ENCODE measurements at places on chromosomes 16 and 17.

DNA sequence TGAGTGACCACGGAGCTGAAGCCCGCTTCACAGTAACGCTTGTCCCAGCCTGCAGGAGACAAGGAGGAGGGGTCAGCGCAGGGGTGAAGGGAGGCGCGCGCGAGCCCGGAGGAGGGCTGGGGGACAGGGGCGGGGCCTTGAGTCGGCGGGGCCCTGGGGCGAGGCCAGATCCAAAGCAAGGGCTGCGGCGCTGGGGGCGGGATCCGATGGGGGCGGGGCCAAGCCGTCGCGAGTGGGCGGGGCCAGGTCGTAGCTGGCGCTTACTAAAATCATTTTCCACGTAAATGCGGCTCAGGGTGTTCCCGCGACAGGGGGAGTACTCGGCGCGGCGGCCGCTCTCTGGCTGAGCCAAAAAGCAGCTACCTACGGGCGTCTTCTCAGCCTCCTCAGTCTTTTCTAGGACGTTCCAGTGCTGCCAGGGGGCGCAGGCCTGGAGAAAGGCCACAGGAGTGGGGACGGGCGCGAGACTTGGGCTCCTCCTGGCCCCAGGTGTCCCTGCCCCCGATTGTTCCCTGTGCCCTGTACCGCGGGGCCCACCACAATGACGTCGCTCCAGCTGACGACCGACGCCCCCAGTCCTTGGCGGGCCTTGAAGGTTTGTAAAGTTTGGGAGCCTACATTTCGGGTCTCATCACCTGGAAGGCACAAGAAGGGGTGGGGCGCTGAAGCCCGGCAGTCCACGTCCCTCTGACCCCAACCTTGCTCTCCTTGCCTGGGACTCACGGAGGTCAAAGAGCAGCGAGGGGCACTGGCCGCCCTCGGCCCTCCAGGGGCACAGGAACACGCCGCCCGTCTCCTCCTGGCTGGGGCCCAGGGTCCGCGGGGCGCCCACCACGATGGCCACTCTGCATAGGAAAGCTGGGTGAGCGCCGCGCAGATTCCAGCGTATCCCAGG lies 3.9 kb downstream of the ITGA2B start:
- DNase-seq, result peak; percentile 92

DNA sequence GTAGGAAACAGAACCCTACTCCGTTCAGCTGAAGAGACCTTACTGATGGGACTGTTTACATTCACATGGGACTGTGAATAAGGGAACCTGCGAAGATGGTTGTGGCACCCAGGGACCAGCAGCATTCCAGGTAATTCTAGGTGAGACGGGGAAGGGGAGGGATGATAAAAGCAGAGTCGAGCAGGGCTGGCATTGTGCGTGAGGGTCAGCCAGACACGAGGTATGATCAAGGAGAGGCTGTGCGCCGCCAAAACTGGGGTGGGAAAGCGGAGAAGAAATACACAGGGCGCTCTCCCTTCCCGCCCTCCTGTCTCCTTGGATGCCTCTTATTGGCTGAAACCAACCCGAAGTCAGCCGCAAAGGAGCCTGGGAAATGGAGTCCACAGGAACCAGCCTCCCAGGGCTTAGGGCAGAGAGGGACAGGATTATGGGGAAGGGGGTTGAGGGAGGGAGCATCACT lies 38.4 kb upstream of the CSNK2A2 start:
- peak; percentile 83 for DNase-seq

- DNase-seq, result no peak
Measured at GRCh38 chr17:81983011-81983638, 5.7 kb downstream of the ASPSCR1 start.

GRCh38 chr17:74452033-74452840 lies 14.2 kb upstream of the CD300A start:
- no peak for DNase-seq

DNA sequence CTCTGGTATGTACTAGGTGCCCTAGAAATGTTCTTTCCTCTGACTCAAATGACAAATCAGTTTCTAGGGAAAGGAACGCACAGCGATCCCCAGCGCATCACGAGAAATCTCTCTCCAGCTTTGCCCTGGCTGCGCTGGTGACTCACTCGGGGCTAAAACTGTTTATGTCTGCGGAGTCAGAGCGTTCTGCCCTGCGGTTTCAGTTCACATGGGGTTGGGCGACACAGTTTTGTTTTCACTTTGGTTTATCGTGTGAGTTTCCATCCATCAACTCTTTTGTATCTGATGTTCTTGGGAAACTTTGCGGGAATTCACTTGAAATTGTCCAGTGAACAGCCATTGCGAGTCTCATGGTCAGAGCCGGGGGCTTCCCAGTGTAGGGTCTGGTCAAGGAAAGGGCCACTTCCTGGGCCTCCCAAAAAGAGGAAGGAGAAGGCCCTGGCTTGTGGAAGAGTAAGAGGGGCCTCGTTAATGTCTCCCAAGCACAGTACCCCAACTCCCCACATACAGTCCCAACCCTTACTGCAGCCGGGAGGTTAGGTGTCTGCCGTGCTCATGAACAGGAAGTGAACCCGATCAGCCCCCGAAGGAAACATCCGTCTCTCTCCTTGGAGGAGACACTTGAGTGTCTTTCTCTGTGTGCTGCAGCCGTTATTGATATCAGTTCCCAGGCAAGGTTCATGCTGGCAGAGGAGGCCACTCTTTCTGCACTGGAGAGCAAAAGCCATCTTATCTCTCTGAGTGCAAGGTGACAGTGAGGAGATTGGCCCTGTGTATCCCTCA lies 643.2 kb downstream of the WWOX start:
- DNase-seq, result no peak

DNA sequence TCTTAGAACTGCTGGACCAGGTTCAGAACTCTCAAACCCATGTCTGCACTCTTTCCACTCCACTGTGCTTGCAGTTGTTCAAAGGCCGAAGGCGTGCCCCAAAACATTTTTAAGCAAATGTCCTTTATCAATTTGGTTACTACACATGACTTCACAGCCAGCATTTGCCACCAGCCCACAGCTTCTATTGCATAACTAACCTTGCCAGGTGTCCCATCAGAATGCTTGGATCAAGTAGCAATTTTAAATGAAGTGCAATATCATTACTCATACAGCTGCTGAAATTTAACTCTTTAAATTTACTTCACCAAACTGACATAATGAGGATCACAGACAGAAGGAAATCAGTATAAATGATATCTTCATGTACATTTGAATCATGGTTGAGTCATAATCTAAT lies 29.8 kb upstream of the HS3ST3A1 start:
- DNase-seq, result no peak

- no peak for DNase-seq
Measured at GRCh38 chr16:47358816-47359215, 102.0 kb downstream of the ITFG1 start.

DNA sequence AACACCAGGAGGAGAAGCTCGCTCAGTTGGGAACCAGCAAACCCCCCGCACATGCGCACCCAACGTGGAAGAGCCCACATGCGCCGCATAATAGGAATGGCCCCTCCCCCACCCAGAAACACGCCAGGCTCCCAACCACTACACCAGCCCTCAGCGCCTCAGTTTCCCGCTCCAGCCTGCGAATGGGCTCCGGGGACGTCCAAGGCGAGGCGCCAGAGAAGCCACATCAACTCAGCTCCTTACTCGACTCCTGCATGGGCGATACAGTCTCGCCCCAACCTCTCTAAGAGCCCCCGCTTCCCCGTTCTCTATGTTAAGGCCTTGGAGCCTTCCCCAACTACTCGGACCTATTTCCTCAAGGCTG lies 504 bp downstream of the SRSF1 start:
- DNase-seq, result peak; percentile 82

DNA sequence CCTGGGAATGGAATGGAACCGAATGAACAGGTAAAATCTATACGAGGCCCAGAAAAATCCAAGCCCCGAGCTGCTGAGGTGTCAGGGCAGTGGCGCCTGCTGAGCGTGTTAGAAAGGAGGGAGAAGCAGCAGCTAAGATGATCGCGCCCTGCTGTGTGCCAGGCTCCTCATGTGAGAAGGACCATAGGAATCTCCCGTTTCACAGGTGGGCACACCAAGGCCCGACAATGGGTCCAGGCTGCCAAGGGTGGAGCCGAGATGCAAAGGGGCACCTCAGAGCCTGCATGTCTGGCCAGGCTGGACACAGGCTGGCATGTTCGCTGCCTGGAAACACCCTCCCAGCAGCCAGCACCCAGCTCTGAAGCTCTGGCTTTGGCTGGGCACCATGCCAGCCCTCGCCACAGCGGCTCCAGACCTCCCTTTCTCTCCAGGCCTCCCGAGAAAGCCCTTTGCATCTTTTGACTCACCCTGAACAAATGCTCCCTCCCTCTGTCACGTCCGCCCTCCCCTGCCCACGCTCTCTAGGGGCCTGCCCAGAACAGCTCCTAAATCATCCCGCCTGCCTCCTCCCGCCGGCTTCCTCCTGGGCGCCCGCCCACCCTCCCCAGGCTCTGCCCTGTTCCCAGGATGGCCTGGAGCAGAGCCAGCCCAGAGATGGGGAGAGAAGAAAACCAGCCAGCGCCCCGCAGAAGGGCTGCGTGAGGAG lies 217.8 kb upstream of the GSE1 start:
- DNase-seq, result peak; percentile 99

- peak; percentile 80 for DNase-seq
Measured at GRCh38 chr17:17810084-17810894, 26.5 kb downstream of the SREBF1 start.

GRCh38 chr17:27569257-27569722 lies 61.7 kb upstream of the LGALS9 start:
- peak; percentile 48 for DNase-seq

DNA sequence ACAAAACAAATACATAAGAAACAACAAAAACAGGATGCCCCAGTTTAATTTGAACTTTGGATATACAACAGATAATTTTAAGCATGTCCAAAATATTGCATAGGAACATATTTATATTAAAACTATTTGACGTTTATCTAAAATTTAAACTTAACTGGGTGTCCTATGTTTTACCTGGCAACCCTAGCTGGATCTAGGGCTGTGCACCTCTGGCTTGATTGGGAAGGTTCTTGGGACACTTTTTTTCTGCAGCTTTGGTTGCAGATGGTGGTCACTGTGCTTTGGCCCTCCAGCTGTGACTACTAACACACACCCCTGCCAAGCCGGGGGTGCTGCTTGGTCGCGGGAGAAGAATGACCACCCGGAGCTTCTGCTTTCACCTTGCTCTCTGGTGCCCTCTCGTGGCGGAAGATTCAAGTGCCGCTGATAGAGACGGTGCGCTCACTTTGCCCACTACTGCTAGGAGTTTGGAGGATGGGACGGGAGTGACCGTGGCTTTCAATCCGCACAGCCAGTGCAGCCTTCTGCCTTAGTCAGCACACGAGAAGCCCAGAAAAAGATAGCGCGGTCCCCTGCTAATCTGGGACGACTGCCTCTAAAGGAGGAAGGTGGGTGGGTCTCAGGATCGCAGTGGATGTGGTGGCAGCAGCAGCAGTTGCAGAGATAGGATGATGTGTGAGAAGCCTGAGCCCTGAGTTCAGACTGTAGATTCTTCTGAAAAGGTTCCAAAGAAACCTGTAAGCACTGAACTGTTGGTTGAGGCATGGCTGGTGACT lies 6.7 kb downstream of the SPACA3 start:
- peak; percentile 90 for DNase-seq

GRCh38 chr16:79659344-79659743 lies 58.8 kb upstream of the MAF start:
- DNase-seq, result no peak

DNA sequence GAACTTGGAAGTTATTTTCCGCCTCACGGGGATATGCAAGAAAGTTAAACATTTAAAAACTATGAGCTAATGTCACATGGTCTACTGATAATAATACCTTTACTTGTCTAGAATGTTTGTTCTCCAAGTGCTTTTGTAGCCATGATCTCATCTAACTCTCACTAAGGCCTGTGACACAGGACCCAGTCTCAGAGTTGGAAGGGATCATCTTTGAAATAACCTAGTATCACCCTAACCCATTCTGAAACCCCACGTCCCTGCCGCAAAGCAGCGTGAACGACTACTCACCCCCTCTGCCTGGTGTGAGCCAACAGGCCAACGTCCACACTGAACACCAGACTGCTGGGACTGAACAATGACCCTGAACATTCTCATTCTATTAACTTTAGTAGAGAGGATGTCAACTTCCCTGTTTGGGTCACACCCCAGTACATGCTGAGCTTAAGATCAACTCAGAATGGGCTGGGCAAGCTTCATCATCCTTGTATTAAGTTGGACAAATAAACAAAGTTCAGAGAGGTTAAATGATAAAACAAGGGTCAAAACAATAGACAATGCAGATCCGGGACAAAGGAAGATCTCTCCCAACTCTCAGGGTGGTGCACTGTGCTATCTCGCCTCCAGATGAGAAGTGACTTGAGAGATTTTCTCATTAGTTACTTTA lies 54.8 kb upstream of the BCAR1 start:
- DNase-seq, result no peak

GRCh38 chr16:80824623-80825364 lies 20.4 kb upstream of the CDYL2 start:
- peak; percentile 62 for DNase-seq

- no peak for DNase-seq
Measured at GRCh38 chr17:21021208-21021803, 21.5 kb downstream of the USP22 start.

DNA sequence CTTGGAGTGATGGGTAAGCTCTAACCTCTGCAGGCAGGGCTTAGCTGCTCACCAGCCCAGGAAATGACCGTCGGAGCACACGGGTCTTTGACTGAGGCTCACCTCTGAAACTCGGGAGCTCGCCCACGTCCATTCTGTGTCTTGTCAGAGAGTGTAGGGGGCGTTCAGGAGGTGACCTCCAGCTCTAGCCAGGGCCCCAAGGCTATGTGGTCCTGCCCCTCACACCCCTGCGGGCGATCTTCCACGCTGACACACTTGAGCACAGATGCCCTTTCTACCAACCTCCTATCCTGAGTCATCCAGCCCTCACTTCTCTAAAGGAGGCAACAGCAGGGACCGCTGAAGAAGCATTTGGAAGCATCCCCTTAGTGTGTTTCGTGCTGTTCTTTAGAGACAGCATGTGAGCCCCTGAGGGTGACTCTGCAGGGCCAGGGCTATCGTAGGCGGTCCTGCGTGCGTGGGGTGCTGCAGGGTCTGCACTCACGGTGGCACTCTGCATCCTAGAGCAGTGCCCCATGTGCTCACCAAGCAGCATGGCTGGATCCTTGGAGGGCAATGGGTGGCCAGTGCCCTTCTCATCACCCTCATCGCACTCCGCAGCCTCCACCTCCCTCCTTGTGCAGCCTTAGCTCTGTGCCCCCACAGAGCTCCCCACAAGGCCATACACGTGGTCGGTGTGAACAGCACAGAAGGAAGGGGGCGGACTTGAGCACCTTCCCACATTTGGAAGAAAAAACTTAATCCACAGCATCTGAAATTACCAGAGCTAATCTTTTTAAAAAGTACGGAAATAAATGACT lies 33.8 kb downstream of the SLC47A1 start:
- DNase-seq, result no peak

DNA sequence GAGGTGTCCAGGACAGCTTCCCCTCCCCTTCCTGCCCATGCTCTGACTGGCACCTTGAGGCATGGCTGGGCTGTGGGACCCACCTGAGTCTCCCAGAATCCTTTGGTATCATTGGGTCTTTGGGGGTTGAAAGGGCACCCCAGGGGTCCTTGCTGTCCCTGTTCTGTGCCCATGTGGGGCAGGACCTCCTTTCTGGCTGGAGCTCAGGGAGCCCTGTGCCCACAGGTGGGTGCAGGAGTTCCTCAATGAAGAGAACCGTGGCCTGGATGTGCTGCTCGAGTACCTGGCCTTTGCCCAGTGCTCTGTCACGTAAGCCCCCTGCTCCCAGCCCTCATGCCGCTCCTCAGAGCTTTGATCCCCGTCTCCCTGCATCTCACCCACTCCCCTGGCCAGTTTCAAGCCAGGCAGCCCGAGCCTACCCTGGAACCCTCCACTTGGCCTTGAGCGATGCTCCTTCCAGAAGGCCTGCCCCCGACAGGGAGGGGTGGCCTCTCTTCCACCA lies 11.8 kb downstream of the FMNL1 start:
- DNase-seq, result no peak

- DNase-seq, result no peak
Measured at GRCh38 chr16:78844682-78845081, 745.2 kb downstream of the WWOX start.

Data from GM03348 (cell line).